ENCODE measurements at places on chromosomes 6 and 20.

GRCh38 chr20:19916531-19917485, 100.4 kb upstream of the NAA20 start:
- DNase-seq = no peak

- no peak for DNase-seq
These were observed 119.9 kb downstream of the INSM1 start for GRCh38 chr20:20487811-20488210.

- no peak for DNase-seq
These were observed 388.8 kb downstream of the CDC5L start for GRCh38 chr6:44776344-44776743.

DNA sequence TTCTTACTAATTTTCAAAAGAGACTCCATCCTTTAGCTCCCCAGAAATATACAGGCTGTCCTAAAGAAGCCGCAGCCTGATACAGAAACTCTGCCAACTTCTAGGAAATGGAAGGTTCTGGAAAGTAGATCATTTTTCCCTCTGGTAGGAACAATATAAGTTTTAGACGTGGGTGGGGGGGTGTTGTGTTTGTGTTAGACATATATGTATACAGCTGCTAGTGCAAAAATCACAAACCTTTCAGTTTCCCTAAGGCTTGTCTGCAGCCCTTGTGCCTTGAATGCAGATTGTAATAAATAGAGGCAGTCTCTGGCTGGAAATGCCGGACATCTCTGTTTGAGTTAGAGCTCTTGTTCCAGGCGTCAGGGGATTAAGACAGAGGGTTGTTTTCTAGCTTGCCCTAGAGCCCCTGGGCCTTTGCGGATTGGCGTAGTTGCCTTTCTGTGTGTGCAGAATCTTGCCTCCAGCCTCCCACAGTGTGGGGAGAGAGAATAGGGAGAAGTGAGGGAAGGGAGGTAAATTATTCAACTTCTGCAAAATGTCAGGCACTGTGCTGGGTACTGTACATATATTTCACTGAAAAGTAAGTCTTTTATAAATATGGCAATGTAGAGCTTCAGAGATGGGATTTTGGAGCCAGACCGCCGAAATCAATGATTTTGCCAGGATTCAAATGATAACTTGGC, 269.7 kb downstream of the PRL start:
- DNase-seq = no peak

GRCh38 chr6:22913612-22914011, 344.2 kb downstream of the HDGFL1 start:
- DNase-seq = no peak

- DNase-seq = no peak
These were observed 103.6 kb downstream of the NOL4L start for GRCh38 chr20:32481311-32482142.

DNA sequence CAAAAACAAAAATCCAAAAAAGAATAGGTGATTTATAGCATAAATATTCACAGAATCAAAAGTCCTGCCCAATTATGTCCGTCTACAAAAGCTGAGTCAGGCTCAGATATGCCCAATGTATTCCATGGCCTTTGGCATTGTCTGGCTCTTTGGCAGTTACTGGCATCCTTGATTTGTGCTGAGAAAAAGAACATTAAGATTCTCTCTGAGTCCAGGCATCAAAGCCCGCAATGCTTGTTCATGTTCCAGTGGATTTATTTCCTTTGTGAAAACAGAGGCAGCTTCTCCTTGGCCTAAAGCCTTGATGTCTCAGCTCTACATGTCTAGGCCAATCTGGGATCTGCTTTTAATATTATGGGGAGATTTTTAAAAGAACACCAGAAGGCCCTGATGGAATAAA, 76.1 kb upstream of the SLC4A11 start:
- DNase-seq = no peak

DNA sequence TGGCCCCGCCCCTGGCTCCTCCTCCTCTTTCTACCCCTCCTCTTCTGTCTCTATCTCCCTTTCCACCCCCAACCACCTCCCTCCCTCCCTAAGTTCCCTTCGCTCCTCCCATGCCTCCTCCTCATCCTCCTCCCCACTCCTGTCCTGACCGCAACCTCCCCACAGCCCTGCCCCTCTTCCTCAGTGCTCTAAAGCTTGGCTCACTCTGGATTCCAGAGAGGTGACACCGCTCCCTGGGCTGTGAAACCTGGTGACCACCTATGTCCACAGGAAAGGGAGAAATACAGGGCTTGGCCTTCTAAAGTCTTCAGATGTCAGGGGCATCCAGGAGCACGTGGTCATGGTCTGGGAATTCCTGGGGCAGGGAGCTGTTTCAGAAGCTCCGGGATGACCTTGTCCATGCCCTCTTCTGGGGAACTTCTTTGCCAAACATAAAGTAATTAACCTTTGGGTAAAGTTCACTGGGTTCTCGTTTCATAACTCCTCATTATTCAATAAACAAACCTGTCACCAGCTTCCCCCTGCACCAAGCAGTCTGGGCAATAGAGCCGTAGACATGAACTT, 345 bp upstream of the CST5 start:
- DNase-seq = no peak

DNA sequence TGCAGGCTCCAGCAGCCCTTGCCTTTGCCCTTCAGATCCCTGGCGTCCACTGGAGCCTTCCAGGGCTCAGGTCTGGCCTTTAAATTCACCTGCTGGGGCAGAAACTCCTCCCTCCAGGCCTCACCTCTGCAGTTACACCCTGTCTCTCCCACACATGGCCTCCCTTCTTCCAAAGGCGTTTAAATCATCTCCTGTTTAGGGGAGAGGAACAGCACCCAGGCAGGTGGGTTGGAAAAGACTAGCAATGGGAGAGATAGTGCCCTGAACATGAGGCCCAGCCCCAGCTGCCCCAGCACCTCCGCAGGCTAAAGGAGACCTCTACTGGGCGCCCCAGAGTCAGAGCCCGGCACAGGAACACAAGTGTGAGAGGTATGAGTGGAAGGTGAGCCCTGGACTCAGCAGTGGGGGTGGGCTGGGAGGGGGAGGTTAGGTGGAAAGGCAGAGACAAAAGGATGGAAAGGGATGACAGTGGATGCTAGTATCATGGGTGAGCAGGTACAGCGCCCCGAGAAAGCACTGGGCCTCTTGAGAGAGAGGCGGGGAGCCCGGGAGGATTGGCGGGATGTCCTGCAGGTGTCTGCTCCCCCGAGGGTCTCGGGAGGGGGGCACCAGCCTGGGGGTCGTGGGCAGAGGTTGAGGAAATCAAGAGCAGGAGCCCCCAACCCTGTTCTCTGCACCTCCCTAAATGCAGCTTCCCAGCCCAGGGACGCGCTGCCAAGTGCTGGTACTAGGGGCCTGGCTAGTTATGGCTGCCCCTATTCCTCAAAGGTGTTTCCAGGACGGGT, at the start of gene CST9:
TSS of gene CST9 (minus strand) at position 51 of the 785 bp plus-strand sequence. CDS start 53 bp downstream, outside the sequence.
- DNase-seq = no peak

DNA sequence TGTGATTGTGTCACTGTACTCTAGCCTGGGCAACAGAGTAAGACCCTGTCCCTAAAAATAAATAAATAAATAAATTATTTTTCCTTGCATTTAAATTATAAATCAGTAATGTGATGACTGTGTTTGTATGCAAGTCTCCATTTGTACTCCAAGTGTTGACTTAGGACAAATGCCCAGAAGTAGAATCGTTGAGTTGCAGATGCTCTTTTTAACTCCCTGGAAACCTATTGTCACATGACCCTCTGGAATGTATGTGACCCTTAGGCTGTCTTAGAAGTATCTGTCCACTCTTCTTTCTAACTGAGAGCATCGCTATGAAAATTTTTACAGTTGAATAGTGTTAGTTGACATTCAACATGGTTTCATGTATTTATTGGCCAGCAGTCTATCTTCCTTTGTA, 18.8 kb downstream of the OR2A4 start:
- no peak for DNase-seq

DNA sequence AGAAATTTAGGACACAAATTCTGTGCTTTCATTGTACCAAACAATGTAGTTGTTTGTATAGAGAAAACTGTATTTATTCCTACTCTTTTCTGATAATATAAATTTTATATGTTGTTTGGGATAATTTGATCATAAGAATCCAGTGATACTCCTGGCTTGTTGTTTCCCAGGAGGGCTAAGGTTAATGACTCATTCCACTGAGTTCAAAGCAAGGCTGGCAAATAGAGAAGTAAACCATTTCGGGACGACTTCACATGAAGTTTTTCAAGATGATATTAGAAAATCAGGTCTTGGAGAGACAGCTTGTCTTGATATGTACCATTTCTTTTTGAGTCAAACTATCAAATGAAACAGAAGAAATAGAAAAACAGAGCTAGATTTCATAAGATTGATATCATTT, 326.1 kb upstream of the CNR1 start:
- no peak for DNase-seq

- DNase-seq = no peak
These were observed 60.0 kb upstream of the ZNF831 start for GRCh38 chr20:59103573-59103972.

DNA sequence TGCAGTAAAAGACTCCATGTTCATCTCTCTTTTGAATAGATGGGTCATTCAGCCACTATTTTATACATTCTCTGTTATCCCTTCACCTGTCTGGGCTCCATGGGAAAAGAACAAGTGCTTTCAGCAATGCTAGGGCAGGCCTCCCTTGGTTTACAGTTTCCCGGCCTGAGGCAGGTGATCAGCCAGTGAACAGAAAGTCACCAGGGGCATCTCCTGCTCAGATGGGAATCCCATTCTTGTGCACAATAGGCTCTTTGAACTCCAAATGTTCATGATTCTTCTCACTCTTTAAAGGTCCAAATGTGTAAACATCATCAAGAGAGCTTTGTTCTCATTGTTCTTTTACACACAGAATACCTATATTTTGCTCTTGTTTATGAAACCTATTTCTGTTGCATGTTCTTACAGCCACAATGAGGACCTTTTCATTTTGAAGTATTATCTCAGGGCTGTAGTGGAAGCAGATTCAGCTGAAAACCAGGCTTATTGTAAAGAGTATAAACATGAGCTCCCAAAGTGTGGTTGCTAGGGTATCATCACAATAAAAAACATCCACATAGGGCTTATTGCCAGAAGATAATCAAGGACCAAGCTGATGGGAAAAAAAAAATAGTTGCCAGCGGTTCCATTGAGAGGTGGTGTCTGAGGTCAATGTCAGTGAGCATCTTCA, 267.1 kb upstream of the SGK1 start:
- no peak for DNase-seq

GRCh38 chr6:7959453-7959852, 48.9 kb upstream of the TXNDC5 start:
- DNase-seq = no peak

DNA sequence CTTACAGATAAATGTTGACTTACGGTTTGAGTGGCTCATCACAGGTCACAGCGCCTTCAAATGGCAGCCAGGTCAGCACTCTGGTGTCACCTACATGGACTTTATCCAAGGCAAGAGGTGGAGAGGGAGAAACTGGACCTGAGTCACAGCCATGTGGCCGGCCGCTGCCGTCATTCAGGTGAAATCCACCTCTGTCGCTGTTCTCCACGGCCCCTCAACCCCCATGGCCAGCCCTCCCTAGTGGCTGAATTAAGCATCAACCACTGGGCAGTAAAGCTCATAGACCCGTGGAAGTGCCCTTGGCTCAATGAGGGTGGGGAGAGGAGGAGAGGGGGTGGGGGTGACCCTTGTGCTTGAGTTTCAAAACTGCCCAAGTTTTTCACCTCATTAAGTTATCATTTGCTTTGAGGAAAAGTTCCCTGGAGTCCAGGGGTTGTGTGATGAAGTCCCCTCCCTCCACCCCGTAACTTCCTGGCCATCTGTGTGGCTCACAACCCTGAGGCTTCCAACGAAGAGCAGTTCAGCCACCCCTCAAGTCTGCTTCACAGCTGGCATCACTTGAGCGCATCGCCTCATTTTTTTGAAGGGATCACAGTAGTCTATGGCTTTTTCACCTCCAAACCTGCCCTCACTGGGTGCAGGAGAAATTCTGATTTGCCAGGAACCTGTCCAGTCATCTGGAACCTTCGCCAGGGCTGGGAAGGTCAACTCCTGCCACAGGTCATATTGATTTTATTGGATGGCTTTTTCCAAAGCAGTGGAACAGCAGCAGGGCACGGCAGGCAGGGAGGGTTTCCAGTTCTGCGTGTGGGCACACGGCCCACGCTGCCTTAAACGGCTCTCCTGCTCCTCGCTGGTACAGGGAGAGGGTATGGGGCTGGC, 43.5 kb upstream of the APCDD1L start:
- no peak for DNase-seq

DNA sequence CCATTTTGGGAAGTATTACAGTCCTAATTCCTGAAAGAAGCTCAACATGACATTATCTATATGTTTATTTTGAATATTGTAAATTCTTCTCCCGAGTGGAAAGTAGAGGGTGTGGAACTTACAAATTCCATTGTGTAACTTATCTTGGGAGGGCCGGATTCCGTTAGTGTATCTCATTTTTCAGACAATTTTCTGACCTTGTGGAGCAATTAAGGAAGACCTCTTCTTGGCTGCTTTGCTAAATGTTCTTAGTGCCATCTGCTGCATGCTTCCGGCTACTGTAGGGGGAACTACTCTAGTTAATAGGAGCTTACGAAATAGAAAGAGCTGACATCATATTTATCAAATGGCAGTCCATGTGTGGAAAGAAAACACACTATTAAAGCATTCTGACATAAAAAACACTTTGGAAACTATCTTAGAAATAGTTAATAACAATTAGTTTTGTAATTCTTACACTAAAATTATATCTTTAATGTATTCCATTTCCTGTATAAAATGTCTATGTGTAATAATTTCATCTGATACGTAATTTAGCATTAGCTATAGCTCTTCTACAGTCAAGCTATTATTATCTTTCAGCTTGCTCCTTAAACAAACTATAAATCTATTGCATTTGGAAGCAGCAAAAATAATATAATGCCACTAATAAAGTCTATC, 41.5 kb upstream of the KCNQ5 start:
- peak; percentile 5 for DNase-seq

DNA sequence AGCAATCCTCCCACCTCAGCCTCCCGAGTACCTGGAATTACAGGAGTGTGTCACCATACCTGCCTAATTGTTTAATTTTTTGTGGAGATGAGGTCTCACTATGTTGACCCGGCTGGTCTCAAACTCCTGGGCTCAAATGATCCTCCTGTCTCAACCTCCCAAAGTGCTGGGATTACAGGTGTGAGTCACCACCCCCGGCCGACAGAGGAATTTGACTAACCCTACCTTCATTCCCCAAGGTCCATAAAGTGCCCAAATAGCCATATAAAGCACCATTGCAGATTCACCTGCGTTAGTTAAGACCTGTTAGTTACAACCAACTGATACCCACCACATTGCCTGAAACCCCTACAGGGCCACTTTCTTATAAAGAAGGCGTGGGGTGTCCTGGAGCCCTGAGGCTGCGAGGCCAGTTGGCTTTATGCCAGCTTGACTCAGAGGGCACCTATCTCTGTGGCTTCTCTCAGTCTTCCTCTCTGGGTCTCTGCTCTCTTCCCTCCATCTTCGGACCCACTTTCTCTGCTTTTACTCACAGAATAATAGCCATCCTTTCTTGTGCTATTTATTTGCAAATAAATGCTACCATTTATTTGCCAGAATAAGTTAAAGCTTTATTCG, 65.6 kb downstream of the SLC2A10 start:
- no peak for DNase-seq
